ENCODE measurements at places on chromosomes 11 and 22.

DNA sequence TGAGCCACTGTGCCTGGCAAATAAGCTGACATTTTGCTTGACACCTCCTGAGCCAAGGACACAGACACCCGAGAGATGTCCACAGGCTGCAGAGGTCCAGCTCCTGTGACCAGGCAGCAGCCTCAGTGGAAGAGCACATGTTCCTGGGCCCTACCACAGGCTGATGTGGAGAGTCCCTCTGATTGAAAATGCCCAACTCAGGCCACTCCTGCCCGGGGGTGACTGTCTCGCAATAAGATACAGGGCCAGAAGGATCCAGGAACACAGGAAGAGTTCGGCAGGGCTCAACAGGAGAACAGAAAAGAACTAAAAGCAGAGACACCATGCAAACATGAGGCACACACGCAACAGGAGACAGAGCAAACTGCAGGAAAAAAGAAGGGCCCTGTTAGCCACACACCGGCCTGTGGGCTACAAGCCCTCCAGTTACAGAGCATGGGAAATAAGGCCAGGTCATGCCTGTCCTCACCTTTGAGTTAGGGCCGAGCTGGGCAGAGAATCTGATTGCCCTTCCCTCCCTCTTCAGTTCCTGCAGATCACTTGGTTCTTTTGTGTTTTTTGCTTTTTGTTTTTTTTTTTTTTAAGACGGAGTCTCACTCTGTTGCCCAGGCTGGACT, 28.3 kb upstream of the MALAT1 start:
- DNase-seq: no peak

DNA sequence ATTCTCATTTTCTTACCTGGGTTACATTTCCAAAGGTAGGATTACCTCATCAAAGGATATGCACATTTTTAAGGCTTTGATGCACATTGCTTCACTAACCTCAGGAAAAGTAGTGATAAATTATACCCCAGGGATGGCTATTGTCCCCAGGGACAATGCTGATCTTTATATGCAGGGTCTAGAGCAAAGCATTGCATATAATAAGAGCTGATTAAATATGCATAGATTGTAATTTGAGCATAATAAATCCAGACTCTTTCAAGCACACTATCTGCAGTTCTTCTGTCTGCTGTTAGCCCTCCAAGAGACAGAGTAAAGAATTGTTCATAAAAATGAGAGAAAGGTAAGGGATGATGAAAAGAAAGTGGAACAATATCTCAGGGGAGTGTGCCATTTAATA, 57.3 kb upstream of the SYT13 start:
- no peak for DNase-seq

DNA sequence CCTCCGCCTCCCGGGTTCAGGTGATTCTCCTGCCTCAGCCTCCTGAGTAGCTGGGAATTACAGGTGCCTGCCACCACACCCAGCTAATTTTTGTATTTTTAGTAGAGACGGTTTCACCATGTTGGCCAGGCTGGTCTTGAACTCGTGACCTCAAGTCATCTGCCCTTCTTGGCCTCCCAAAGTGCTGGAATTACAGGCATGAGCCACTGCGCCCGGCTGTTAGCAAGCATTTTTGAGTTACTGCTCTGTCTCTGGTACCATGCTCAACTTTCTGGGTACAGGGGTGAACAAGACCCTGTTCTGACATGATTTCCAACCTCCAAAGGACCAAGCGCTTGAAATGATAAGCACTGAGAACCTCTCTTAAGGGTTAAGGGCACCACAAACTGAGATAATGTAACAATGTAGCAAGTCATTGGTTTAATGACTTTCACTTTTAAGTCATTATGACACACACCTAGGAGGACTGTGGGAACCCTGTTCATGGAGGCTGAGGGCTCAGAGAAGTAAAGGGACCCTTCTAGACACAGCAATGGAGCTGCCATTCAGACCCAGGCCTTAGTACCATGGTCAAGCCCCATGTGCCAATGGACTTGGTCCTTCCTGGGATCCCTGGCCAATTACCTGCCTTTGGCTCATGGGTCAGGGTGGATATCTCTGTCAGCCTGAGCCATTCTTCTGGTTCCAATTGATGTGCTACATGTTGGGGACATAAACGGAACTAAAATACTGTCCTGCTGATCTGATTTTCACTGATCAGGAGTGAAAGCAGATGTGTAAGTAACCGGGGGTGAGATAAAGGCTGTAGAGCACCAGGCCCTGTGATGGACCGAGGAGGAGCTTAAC, 11.6 kb downstream of the SLC3A2 start:
- DNase-seq: no peak

- no peak for DNase-seq
These were observed 863.2 kb upstream of the CHORDC1 start for GRCh38 chr11:91086028-91086427.

GRCh38 chr11:40062616-40063015, 1396.8 kb downstream of the LRRC4C start:
- no peak for DNase-seq

- DNase-seq: no peak
These were observed 21.7 kb upstream of the TNRC6B start for GRCh38 chr22:40156001-40156516.

- DNase-seq: no peak
These were observed 50.5 kb upstream of the AMOTL1 start for GRCh38 chr11:94717667-94718066.

DNA sequence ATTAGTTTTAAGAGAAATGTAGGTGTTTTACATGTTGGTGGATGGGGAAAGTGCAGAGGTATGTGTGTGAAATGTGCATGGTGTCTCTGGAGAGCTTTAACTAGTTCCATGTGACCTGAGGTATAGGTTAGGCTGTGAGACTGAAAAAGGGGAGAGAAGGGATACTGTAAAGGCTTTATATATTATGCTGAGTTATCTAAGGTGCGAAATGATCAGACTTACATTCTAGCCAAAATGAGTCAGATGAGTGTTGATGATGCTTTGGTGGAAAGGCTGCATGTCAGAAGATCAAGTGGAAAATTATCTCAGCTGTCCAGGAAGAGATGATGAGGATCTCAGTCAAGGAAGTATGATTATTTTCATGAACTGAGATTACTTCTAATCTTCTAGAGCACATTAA, 15.8 kb downstream of the ACAT1 start:
- no peak for DNase-seq

DNA sequence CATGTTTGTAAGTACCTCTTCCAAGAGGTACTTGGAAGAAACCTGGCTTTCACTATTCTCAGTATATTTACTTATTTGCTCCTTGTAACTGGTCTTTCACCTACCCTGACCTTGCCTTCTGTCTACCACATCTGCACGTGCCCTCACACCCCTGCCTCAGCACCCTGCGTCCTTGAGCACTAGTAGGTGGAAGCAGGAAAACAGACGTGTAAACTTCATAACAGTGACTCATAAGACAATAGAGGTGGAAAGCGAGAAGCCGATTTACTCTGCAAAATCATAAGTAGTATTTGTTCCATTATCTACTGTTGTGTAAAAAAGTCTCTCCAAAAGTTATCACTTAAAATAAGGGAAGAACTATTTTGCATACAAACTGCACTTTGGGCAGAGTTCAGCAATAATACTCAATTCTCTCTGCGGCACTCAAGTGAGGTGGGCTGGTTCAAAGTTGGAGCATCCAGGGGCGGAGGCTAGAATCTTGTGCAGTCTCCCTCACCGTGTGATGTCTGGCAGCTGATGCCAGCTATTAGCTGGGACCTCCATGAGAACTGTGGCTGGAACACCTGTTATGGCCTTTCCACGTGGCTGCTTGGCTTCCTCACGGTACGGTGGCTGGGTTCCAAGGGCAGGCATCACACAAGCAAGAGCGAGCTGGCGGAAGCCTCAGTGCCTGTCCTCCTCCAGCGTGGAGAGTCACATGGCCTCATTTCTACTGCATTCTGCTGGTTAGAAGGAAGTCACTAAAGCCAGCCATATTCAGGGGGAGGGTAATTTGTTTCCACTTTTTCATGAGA, 30.4 kb downstream of the PACS1 start:
- DNase-seq: peak; percentile 80

DNA sequence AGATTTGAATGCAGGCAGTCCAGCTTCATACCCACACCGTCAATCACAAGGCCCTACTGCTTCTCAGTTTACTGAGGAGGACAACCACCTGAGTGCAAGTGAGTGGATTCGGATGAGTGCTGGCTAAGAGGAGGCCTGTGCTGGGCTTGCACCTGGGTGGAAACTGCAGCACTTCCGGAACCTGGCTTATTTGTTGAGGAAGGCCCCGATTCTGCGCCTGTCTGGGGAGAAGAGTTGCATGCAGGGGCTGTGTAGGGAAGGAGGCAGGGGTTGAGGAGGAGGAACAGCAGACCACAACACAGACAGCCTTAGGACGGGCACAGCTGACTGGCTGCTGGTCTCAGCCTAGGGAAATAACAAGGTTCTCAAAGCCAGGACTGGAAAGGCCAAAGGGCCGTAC, 20.8 kb downstream of the ABTB2 start:
- DNase-seq: no peak

GRCh38 chr11:115126092-115126491, 378.1 kb downstream of the CADM1 start:
- no peak for DNase-seq

- DNase-seq: no peak
These were observed 211.9 kb downstream of the ST3GAL4 start for GRCh38 chr11:126567419-126567818.

DNA sequence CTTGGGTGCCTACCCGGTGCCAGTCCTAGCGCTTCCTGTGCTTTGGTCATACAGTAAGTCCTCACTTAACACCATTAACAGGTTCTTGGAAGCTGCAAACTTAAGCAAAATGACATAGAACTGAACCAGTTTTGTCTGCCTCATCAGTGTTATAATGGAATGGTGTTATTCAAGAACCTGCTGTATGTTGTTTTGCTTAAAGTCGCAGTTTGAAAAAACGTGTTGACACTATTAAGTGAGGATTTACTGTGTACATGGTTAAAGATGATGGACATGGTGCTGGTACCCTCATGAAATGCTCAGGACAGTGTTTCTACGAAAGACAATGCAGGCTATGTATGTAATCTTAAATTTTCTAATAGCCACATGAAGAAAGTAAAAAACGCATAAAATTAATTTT, 41.3 kb downstream of the PPP6R3 start:
- no peak for DNase-seq

- DNase-seq: no peak
These were observed 2.4 kb downstream of the CBX6 start for GRCh38 chr22:38869663-38870062.

DNA sequence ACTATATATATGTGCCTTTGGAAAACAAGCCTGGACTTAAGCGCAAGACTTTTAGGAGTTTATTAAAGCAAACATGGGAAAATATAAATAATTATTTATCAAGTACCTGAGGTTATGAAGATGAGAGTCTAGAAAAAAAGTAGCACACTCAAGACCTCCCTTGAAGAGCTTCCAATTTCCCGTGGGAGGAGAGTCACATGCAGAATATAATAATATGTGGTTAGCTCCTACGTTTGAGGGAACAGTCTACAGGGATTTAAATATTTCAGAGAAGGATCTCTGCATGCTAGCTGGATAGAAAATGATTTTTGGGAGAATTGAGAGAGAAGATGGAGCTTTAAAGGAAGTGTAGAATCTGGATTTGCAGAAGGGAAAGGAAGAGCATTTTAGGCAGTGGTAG, 183.8 kb downstream of the SWAP70 start:
- no peak for DNase-seq

DNA sequence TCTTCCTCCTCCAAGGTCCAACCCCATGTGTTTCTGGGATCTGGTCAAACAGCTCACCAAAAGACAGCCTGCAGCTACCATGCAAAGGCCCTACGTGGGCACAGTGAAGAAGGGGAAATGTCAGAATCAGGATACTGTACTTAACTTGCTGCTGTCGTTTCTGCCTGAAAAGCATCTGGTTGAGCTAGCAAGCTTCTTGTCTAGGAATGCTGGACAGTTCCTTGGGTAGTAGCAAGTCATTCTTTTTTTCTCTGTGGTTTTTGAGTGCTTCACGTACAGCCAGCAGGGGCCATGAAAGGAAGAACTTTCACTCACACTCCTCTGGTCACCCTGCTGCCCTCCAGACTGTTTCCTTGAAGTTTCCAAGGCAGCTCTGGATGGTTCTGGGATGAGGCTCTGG, 24.7 kb downstream of the RCOR2 start:
- DNase-seq: peak; percentile 41

DNA sequence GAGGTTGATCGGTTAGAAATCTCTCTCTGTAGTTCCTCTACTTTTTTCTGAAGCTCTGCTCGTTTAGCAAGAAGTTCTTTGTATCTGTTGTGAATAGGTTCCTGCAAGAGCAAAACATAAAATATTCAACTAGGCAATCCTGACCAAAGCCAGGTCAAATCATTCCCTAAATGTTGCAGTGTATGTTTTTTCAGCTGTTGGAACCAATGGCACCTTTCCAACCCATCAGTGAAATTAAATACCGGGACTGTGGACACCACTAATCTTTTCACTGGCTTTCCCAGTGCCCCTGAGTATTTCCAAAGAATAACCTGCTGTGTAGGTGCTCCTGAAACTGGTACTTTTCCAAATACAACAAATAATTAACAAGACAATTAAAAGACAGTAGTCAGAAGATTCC, 45.1 kb downstream of the CEP57 start:
- no peak for DNase-seq

DNA sequence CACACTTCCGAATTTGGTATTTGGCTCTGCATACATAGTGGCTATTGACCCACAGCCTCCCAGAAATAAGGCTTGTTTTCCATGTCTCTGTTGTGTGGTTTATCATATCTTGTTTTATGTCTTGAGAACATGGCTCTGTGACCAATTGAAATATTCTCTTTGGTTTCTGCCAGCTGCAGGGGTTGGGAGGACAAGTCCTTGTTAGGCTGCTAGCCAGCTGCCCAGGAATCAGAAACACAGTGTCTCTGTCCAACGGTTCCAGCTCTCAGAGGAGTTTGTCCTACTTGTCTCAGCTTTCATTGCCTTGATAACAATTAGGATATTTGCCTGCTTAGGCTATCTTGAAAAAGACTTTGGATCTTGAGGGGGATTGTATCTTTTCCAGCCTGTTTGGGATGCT, 6.0 kb upstream of the SLC7A4 start:
- DNase-seq: no peak

- no peak for DNase-seq
These were observed 305.1 kb downstream of the CTTN start for GRCh38 chr11:70703141-70704064.
